ENCODE measurements at places on chromosomes 12 and 14.

- peak; percentile 29 for ATAC-seq
Observed at GRCh38 chr14:68794851-68795596, 2.2 kb upstream of the ZFP36L1 start.

- ATAC-seq = no peak
Observed at GRCh38 chr12:68462803-68463202, 130.6 kb upstream of the MDM1 start.

GRCh38 chr12:49661191-49661590 lies 37.8 kb downstream of the PRPF40B start:
- no peak for ATAC-seq

DNA sequence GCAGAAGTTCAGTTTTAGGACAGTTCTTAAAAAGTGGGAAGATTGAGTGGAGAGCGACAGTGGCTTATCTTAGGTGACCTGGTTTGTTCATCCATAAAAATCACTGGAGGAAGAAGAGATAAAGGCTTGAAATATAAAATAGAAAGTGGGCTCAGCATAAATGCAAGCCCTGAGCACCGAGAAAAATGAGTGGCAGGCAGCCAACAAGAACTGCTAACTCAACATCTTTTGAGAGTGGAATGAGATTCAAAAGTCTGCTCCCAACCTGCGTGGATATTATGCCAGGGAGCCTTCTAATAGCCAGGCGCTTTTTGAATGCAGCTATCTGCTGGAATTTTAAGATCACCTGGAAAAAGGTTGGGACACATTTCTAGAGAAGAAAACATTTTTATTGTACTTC lies 666.5 kb downstream of the FLRT2 start:
- ATAC-seq = no peak

DNA sequence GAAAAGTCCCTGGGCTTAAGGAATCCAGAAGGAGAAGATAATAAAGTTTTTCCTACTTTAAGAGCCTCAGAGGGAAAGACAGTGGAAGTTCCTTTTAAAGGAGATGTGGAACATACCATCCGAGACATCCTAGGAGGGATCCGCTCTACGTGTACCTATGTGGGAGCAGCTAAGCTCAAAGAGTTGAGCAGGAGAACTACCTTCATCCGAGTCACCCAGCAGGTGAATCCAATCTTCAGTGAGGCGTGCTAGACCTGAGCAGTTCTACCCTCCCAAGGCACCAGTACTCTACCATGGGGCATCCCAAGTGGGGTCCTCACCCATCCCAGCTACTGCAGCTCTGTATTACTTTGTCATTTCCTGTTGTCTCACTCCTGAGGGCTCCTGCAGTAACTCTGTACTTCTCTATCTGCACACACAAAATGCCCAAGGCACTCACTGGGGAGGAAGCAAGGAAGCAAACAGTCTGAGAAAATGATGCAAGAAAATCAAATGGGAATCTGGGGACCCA lies 3.8 kb downstream of the TINF2 start:
- ATAC-seq = no peak

- ATAC-seq = no peak
Observed at GRCh38 chr12:98319716-98320425, 195.5 kb upstream of the TMPO start.

- ATAC-seq = no peak
Observed at GRCh38 chr14:51453869-51454268, 197.8 kb upstream of the FRMD6 start.

GRCh38 chr12:46126050-46126727 lies 135.8 kb upstream of the SCAF11 start:
- no peak for ATAC-seq

DNA sequence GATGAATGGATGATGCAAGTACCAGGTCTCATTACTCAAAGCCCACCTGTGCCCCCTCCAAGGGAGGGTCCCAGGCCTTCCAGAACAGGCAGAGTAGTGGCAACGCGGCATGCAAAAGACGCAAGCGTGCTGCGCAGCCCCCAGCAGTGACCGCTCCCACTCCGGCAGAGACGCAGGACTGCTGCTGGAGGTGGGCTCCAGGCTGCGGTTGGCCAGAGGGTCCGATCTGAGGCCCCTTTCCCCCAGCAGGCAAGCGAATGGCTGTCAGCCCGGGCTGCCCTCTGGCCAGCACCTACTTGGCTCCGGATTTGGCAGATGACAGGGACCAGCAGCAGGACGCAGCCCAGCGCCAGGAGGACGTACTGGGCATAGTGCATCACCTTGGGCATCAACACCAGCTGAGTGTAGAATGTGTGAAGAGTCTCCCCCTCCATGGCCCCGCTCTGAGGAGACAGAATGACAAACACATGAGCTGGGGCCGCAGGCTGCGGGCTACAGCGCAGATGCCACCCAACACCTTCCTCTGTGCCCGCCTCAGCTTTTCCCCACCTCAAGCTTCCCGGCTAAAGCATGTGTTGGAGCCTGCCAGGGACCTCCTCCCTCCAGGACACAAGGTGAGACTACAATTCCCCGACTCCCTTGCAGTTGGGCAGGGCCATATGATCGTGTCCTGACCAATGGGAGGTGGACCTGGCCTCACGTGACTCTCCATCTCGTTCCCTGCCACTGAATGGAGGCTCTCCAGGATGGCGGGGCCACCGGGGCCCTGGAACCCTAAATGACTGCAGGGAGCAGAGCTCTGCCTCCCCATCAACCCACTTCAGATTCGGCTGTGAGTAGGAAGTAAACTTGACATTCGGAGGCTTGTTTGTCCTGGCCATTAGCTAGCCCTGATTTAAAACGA lies 77.4 kb downstream of the SCARB1 start:
- peak; percentile 97 for ATAC-seq

DNA sequence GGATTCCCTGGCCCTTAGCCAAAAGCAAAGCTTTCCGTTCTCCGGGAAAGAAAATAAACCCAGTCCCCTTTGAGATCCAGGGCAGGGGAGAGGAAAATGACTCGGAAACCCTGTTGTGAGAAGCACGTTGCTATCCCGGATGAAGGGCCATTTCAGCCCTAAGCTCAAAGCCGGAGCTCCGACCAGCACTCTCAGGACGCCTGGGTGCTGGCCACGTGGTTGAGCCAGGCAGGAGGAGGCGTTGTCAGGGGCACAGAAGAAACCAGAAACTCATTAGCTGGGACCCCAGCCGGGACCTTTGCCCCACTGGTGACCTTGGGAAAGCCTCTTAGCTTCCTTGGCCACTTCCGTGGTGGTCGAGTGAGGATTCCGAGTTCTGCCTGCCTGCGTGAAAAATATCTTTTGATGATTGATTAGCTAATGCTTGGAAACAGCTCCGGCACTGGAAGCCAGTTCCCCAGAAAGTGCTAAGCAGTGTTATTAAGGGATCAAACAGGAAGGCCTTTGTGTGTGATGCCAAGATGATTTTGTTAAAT lies 57.6 kb upstream of the FZD10 start:
- no peak for ATAC-seq

DNA sequence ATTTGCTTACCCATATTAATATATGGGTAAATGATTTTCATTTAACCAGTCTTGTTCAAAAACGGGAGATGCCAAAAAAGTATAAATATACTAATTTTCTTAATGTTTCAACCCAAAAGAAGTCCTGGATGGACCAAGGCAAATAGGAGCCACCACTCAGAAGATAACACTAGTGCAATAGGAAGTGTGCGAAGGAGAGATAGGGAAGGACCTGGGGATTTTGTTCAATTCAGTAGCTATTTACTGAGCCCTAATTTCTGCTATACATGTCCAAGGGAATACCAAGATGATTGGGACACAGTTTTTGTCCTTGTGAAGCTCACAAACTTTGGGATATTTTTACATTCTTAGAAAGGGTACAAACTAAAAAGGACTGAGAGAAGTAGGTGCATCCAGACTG lies 1.5 kb downstream of the CMAS start:
- ATAC-seq = no peak

DNA sequence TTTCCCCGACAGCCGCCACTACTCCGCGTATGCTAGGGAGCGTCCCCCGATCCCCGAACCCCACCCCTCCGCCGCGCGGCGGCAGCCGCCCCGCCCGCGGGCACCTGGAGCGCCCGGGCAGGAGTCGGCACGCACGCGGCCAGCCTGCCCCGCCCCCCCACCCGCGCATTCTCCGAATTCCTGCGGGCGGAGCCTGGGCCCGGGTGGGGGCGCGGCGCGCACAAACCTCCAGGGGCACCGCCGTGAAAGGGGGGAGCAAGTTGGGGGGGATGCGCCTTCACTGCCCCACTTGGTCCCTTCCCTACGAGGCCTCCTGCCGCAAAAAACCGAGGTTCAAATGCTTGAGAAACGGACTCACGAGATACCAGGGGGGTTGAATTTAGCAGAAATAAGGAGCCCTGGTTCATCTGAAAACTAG lies 1.7 kb downstream of the AJUBA start:
- peak; percentile 37 for ATAC-seq

GRCh38 chr12:32134101-32134888 lies 27.6 kb downstream of the BICD1 start:
- ATAC-seq = peak; percentile 61

DNA sequence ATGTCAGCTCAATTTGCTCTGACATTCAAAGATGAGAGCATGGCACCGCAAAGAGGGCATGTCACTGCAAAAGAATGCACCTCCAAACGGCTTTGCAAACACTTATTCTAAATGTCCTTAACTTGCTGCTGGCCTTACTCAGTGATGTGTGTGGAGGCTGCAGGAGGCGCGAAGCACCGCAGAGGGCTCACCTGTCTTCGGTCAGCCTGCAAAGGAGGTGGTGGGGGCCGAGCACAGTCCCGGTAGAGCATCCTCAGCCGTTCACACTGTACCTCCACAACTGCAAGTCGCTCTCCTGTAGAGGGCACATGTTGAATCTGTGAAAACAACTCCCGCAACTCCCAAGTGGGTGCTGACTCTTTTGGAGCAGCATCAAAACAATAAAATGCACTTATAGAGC lies 93.8 kb downstream of the TRAFD1 start:
- no peak for ATAC-seq

- ATAC-seq = no peak
Observed at GRCh38 chr12:64995816-64996215, 125.3 kb downstream of the WIF1 start.

DNA sequence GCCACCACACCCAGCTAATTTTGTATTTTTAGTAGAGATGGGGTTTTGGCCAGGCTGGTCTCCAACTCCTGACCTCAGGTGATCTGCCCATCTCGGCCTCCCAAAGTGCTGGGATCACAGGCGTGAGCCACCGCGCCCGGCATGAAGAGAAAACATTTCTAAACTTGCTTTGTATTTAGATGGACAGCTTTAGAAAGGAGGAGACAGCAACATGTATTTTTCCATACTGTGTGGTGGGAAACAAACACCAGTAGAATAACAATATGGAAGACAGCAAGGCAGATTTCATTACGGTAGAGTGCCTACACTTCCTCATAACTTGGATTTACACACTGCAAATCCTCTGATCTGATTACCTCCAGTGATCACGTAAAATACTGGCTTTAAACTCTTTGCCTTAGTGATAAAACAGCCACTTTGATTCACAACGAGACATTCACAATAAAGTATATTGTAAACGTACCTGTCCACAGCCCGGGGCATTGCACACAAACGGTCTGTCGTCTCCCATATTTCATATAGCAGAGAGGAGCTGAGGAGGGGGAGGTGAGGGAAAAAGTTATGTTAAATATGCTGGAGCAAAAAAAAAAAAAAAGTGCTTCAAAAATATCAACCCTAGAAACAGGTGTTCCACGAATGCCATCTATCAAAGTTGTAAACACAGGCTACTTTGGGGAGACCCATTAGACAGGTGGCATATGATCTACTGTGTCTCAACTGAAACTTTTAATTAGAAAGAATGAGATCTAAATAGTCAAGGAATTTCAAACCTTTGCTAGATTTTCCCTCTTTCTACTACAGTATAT lies 25.5 kb downstream of the ATF7 start:
- ATAC-seq = no peak

DNA sequence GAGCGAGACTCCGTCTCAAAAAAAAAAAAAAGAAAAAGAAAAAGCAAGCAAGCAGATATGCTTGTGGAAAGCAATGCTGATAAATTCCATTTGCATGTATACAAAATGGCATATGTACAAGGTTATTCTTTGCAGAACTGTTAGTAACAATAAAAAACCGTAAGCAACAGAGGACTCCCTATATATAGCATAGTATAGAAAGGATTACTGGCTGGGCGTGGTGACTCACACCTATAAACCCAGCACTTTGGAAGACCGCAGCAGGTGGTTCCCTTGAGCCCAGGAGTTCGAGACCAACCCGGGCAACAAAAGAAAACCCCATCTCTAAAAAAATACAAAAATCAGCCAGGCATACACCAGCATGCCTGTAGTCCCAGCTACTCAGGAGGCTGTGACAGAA lies 13.5 kb downstream of the GCN1 start:
- ATAC-seq = no peak

- ATAC-seq = no peak
Observed at GRCh38 chr14:47674148-47674542, 1.3 kb downstream of the MDGA2 start.

DNA sequence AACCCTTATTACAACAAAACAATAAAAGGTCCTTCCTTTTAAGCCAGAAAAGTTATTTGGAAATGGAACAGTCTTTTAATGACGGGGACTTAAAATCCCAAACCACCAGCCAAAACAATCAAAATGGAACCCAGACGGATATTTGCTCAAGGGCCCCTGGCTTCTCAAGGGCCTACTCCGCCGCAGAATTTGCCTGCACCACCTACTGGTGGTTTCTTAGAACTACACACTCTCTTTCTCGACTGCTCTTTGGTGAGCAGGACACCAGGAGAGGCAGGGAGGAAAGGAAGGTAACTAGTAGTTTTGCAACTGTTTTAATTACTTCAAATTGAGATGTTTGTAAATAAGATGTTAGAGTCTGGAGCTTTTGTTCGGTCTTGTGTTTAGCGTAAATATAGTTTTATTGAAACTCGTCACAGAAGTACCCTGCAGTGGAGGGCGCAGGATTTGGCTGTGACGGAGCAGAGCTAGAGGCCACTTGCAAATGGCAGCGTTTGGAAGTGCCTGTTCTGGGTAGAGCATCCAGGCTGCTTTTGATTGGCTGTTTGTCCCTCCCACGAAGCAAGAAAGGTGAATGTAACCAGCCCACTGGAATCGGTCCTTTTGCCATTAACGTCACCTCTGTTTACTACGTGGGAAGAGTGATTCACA lies 238.5 kb downstream of the CACNA1C start:
- ATAC-seq = no peak

- peak; percentile 53 for ATAC-seq
Observed at GRCh38 chr12:55720894-55721444, 776 bp downstream of the RDH5 start.

GRCh38 chr12:58592475-58593207 lies 327.7 kb downstream of the LRIG3 start:
- peak; percentile 89 for ATAC-seq

DNA sequence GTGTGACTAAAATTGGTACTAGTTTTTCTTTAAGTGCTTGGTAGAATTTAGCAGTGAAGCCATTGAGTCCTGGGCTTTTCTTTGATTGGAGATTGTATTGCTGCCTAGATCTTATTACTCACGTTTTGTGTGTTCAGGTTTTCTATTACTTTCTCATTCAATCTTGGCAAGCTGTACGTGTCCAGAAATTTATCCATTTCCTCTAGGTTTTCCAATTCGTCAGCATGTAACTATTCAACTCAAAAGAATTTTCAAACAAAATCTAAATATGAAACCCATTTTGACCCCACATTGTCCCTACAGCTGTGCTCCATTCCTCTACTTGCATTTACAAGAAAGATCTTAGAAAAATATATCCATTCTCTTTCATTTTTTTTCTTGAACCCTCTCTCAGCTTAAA lies 1613.4 kb upstream of the SEL1L start:
- no peak for ATAC-seq

All from gastroesophageal sphincter (tissue), 4 donors.